Cortex of kidney (tissue), 1 donor: ENCODE measurements at places on chromosomes 6 and 20.

GRCh38 chr6:3506751-3507383 lies 50.0 kb upstream of the SLC22A23 start:
- DNase-seq: no peak

- no peak for DNase-seq
Observed at GRCh38 chr20:56212091-56212490, 36.4 kb upstream of the MC3R start.

DNA sequence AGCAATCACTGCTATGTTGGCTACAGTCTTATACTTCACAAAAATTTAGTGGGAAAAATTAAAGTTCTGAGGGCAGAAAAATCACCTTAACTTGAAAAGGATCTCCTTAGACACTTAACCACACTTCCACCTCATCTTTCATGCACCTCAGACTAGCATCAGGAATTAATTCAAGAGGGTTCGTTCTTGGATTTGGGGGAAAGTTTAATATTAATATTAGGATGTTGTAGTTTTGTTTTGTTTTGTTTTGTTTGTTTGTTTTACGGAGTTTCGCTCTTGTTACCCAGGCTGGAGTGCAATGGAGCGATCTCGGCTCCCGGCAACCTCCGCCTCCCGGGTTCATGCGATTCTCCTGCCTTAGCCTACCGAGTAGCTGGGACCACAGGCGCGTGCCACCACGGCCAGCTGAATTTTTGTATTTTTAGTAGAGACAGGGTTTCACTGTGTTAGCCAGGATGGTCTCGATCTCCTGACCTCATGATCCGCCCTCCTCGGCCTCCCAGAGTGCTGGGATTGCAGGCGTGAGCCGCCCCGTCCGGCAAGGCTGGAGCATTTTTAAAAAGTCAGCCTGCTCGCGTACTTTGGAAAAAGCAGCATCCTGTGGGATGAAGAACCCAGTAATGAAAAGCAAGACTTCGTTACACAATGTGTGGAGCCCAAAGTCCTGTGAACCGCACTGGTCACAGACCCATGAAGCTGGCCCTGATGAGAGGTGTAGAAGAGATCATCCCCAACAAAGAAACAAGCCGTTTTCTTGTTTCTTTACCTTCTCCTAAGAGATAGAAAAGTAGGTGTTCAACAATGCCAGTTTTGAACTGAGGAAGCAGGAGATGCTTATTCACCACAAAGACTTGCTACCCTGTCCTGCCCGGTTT lies 194.9 kb downstream of the GPX5 start:
- DNase-seq: no peak

- no peak for DNase-seq
Observed at GRCh38 chr6:149233056-149233715, 84.3 kb upstream of the TAB2 start.

- DNase-seq: no peak
Observed at GRCh38 chr20:50621068-50621665, 70.2 kb downstream of the RIPOR3 start.

GRCh38 chr6:30570740-30571074 lies 535 bp upstream of the ABCF1 start:
- DNase-seq: no peak

DNA sequence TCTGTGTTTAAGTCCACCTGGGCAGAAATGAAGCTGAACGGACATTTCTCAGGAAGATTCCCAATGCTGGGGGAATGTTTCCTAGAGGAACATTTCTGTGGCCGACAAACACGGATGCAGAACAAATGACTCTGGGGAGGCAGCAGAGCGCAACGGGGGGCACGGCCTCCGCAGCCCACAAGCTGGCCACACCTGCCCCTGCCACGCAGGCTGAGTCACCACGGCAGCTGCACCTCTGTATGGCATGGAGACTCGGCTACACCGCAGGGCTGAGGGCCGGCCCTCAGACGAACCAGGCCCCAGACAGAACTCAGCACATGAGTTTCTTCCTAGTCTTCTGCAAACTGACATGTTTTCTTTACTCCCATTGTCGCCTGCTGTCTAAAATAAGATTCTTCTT lies 10.0 kb upstream of the PRR18 start:
- DNase-seq: no peak

DNA sequence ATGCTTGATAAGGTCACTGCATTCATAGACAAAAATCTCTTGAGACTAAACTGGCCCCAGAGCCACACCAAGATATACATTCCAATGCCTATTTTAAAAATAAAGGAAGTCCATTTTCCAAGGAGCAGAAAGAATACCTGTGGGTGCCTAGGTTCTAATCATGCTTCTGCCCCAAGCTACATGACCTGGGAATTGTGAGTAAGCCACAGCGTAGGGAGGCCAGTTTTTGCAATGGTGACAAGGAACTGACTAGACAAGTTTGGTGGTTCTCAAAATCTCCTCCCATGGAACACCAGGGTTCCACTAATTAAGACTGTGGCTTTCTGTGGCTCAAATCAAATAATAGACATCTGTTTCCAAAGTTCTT lies 83.3 kb downstream of the GMDS start:
- DNase-seq: no peak

GRCh38 chr6:102813489-102814275 lies 1420.2 kb downstream of the GRIK2 start:
- DNase-seq: no peak

GRCh38 chr6:93337014-93337413 lies 82.3 kb downstream of the EPHA7 start:
- no peak for DNase-seq

DNA sequence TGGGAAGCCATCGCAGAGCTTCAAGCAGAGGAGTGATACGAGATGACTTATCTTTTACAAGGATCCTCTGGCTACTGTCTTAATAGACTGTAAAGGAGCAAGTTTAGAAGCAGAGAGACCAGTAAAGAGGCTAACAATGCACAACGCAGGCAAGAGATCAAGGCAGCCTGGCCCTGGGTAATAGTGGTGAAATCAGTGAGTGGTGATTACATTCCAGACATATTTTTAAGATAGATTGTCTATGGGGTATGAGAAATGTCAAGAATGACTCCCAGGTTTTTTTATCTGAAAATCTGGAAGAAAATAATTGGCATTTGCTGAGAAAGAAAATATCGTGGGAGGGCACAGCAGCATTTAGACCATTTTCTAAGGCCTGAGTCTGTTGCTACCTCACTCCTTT lies 213.6 kb upstream of the HTR1E start:
- no peak for DNase-seq

DNA sequence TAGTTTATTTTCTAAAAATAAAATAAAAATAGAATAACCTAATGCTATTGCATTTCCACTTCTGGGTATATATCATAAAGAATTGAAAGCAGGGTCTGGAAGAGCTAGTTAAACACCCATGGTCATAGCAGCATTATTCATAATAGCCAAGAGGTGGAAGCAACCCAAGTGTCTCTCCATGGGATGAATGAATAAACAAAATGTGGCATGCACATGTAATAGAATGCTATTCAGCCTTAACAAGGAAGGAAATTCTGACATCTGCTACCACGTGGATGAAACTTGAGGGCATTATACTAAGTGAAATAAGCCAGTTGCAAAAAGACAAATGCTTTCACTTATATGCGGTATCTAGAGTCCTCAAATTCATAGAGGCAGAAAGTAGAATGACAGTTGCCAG lies 130.8 kb downstream of the TIAM2 start:
- DNase-seq: no peak

DNA sequence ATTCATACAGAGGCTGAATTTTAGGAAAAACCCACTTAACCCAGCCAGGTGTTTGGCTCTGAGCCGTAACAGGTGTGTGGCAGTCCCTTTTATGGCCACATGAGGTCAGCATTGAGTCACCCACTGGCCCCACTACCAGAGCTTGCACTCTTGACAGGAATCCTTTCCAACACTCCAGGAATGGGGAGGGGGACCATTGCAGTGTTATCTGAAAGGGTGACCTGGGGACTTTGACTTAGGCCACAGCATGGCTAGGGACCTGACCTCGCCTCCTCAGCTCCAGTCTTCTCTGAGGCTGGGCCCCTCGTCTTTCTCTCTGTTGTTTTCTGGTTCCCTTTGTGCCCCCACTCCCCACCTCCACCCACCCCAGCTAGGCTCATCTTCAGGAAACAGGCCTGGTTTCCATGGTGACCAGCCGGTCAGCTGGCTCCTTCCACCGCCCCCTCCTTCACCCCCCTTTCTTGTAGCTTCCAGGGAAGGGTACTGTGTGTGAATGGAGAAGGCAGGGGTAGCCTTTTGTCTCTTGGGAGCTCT lies 2.1 kb upstream of the TMEM151B start:
- no peak for DNase-seq

GRCh38 chr20:43749734-43750294 lies 23.0 kb upstream of the GTSF1L start:
- no peak for DNase-seq

- no peak for DNase-seq
Observed at GRCh38 chr20:63980317-63980805, 571 bp upstream of the PRPF6 start.
